ENCODE measurements at places on chromosomes 11 and 22.

- no peak for DNase-seq
These were observed 103.5 kb downstream of the HIPK3 start for GRCh38 chr11:33360642-33361041.

DNA sequence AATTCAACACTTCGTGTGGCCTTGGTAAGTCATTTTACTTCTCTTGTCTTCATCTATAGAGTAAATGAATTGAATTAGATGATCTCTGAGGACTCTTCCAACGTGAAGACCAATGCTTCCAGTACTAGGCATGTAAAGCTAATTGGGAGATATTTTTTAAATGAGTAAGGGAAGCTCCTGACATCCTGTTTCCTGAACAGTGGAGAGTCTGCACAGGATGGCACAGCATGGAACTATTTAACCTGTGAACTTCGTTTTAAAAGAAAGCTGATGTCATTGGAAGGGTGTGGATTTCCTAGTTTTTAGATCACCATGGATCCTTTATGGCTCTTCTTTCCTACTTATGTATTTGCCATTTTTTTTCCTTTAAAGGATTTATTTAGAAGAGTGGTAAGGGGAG, 48.4 kb upstream of the HSD17B12 start:
- no peak for DNase-seq

GRCh38 chr11:46389450-46390330, 1.9 kb downstream of the CHRM4 start:
- DNase-seq: peak; percentile 93

GRCh38 chr22:47303161-47303890, 540.9 kb downstream of the TBC1D22A start:
- DNase-seq: no peak

DNA sequence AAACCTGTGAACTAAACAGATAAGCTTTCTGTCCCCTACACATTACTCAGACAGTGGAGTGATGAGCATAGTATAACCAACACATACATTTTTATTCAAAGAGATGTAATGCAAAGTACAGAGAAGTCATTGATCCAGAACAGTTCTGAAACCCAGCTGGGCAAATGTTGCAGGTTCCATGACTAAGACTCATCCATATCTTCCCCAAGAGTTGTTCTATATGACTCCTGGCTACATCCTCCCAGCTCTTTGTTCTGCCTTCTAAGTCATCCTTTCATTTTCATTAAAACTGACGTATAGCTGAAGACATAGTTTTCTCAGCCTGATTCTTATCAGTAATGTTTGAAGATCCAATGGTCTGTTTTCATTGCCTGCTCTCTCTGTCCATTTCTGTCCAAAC, 47.3 kb downstream of the PLAAT5 start:
- DNase-seq: no peak

GRCh38 chr22:24894220-24894975, 52.1 kb downstream of the LHFPL7 start:
- DNase-seq: no peak

GRCh38 chr11:64008914-64009633, 22.8 kb downstream of the OTUB1 start:
- no peak for DNase-seq

- no peak for DNase-seq
These were observed 7.4 kb upstream of the PMM1 start for GRCh38 chr22:41596776-41597634.

- no peak for DNase-seq
These were observed 35.7 kb downstream of the CLMP start for GRCh38 chr11:123159183-123159857.

DNA sequence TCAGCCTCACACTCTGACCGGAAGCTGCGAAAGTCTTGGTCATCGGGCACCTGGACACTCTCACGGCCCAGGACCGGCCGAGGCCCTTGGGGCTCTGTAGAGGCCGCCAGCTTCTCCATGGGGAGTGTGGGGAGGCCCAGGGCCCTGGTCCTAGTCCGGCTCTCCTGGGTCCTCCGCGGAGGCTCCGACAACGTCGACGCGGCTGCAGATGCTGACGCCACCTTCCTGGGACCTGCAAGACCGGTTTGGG, 12.9 kb downstream of the STARD10 start:
- DNase-seq: no peak

- DNase-seq: no peak
These were observed 6.1 kb upstream of the ASCL3 start for GRCh38 chr11:8948886-8949285.

DNA sequence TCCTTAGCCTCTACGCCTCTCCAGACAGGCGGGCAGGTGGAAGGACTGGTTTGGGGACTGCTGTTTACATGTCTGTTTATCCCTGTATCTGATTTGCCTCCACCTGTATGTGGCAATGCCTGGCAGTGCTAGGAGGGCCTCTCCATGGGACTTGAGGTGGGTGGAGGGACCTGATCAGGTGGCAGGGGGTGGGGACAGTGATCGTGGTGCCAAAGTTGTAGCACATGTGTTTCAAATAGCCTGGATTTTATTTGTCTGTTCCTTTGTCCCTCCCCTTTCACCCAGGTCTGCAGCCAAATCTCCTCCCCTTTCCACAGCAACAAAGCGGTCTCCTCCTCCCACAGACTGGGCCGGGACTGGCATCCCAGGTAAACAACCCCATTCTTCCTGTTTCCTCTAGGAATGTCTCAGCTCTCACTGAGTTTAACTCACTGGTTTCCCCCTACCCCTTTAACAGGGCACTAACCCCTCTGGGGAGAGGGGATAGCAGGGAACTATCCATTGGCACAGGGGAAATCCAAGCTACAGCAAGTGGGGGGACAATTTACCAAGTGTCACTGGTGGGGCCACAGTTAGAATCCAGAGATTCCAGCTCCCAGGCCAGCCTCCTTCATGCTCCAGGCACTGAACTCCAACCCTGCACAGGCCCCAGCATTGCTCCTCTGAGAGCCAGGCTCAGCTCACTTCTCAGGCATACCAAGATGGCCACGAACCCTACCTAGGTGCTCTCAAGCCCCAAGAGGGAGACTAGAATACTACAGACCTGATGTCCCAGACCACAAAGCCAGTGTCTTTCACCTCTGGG, 22.9 kb upstream of the TLCD5 start:
- DNase-seq: no peak

DNA sequence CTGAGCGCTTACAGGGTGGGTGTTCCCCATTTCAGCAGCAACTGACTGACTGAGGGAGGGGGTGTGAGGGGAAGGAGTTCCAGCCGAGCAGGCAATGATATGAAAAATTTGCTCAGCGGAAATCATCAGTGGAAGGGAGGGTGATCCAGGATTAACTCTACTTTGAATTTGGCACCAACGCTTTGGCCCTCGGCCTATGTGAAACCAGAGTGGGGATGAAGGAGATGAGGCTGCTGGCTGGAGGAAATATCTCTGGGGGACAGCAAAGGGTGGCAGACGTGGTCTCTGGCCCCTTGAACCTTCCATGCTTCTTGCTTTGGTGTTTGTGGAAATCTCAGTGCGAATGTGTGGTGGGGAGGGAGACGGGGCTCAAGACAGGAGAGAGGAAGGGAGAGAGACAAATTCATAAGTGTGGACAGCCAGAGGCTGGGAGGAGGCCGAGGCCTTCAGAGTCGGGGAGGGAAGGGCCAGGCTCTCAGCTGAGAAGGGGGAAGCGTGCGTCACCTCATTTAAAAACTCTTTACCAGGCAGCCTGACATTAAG, 83.6 kb downstream of the FDX1 start:
- DNase-seq: no peak

- no peak for DNase-seq
These were observed 44.6 kb downstream of the LIF start for GRCh38 chr22:30201945-30202344.

DNA sequence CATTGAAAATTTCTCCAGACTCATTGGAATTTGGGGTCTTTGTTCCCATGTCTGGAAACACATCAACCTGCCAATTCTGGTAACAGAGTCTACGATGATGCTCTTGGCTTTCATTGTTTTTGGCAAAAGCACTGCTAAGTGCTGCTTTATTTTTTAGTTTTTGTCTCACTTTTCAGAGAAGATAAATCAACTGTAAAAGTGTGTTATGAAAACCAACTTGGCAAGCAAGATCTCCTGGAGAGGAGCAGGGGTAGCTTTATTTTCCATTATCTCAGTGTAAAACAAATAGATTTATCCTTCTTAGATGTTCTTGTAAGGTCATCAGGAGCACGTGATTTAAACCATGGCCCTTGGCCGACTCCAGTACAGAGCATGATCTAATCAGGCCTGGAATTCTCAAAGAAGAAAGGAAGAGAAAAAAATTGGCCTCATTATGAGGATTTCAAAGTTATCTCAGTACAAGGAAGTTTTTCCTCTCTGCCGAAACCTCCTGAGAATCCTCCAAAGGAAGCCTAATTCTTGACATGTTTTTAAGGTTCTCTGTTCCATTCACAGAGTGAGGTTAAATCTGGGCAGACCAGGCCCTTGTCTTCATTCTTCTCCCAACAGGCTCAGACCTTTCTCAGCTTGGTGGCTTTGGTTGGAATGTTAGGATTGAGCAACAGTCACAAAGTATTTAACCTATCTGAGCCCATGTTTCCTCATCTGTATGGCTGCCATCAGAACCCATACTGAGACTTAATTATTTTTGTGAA, 16.4 kb upstream of the PAMR1 start:
- DNase-seq: no peak

DNA sequence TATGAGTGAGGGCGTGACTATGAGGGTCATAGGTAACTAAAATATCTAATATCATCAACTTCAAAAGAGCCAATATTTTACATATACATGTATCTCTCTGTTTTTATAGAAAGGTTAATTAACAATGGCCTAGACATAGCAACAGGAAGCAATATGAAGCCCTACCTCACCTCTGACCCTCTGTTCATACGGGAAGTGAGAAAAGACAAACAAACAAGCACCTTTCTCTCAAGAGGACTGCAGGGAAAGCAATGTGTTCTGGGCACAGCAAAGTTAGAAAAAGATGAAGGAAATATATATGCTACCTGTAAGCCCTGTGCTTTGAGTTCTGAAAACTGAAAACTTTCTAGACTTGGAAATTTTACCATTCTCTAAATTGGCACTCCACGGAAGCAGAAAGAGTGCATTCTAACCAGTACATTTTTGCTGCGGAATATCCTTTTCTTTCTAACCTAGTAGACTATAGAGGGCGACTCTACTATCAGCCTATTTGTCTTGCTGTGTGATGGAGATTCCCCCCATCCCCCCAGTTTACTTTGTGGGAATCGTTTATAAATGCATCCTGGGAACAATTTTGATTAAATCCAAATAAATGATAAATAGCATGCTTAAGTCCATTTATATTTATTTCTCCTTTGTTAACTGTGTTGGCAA, 830.4 kb upstream of the FAT3 start:
- no peak for DNase-seq

GRCh38 chr11:78715639-78716311, 141.1 kb upstream of the NARS2 start:
- peak; percentile 28 for DNase-seq

DNA sequence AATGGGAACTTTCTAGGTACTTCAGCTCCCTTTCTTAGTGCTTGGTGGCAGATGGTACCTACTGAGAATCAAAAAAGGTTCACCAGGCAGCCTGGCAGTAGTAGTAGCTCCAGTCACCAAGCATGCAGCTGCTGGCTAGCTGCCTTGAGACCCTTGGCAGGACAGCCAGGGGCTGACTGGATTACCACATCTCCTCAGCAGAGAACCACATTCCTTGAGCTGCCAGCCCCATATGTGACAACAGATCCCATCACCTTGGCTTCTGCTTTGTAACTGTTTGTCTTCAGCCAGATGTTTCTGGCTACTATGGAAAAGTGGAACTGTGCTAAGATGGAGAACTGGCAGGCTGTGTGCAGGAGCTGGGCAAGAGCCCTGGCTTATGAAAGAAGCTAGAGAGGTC, 39.6 kb upstream of the CHRM4 start:
- no peak for DNase-seq

DNA sequence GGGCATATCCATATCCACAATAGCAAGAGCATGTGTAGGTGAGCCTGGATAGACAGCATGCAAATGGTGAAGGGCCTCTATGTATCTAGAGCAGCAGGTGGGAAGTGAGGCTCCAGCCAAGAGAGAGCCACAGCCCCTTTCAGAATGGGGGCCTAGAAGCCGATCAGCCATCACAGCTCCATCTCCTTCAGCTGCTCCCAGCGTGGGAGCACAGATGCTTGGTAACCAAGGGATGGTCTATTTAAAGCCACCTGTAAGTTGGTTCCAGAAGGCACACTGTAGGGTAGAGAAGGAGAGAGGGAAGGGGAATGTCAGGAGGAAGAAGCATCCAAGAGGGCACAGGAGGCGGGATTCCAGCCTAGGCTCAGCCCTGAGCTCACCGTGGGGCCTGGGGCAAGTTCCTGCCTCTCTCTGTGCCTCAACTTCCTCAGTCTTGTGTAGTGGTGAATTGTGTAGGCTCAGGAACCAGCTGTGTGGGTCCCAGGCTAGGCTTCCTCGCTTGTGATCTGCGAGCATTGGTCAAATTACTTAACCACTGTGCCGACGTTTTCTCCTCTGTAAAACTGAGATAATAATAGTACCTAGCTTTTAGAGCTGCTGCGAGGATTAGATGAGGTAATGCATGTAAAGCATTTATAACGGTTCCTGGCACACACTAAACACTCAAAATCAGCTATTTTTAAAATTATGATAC, 122.9 kb upstream of the NAV2 start:
- no peak for DNase-seq

DNA sequence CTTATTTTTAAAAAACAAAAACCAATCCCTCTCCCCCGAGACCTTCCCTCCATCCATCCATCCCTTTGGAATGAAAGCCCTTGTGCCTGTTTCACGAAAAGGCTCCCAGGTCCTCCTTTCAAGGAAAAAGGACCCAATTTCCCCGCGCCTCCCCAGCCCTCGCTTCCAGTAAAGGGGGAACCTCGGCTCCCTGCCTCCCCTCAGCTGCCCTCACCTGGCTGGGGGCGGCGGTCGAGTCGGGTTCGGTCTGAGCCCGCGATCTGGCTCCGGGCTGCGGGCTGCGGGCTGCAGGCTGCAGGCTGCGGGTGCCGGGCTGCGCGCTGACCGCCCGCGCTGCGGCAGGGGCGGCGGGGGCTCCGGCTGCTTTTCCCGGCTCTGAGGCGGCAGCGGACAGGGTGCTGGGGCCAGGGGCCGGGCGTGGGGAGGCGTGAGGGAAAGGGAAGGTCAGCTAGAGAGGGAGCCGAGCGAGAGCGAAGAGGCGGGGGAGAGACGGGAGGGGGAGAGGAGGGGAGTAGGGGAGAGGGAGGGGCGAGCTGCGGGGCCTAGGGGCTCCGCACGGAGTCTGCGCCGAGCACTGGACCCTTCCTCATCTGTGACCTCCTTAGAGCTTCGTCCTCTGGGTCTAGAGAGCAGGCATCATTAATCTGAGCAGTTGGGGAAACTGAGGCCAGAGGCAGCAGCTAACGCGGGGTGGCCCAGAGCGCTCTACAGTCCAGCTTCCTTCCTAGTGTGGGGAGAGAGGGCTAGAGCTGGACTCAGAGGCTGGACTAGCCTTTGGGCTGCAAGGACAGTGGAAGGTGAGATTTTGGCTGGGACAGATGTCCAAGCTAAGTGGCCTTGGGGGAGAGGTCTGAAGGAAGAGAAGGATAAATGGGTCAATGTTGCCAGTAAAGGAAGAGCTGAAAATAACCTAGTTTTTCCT, at the start of gene C1QTNF4:
Gene C1QTNF4 (minus strand): TSS at position 478 of the 922 bp plus-strand sequence. CDS start 3,601 bp downstream, outside the sequence.
- no peak for DNase-seq

DNA sequence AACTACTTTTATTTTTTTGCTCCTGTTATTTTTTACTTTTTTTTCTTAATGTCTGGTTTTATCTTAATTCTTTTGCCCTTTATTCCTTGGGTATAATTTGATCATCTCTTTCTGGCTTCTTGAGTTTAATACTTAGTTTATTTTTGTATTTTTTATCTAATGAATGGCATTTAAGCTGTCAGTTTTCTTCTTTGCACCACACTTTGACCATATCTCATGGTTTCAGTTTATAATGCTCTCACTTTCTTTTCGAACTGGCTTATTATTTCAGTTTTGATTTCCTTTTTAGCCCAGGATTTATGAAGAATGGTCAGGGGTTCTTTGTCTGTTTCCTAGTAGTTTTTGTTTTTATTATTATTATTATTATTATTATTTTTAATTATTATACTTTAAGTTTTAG, 48.3 kb downstream of the QSER1 start:
- DNase-seq: peak; percentile 19

All from GM19239 (cell line).